ENCODE measurements at places on chromosomes 5 and 9.
A peak's percentile ranks its signal among the peaks of the same experiment; 100 is the strongest.

- DNase-seq, result peak; percentile 11
These were observed 73.8 kb downstream of the LHFPL2 start for GRCh38 chr5:78574731-78575161.

GRCh38 chr5:78835176-78835575 is 149.9 kb downstream of the ARSB start:
- no peak for DNase-seq

DNA sequence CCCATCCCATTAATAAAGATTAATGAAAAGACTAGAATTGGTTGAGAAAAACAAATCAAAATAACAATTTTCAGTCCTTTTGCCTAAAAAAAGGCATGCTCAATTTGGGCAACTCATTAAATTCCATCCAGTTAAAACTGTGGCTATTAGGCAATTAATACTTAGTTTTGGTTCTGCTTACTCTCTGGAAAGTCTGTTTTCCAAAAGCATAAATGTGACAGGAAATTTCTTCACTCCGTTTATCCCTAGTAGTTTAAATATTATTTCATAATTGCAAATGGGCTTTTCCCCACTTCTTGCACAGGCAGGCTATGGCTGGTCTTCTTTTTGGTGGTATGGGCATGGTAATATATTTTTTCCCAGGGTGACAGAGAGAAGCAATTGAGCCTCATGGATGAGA is 373.3 kb upstream of the KLF4 start:
- no peak for DNase-seq

GRCh38 chr9:108568093-108568492 is 287.7 kb downstream of the ACTL7B start:
- no peak for DNase-seq

DNA sequence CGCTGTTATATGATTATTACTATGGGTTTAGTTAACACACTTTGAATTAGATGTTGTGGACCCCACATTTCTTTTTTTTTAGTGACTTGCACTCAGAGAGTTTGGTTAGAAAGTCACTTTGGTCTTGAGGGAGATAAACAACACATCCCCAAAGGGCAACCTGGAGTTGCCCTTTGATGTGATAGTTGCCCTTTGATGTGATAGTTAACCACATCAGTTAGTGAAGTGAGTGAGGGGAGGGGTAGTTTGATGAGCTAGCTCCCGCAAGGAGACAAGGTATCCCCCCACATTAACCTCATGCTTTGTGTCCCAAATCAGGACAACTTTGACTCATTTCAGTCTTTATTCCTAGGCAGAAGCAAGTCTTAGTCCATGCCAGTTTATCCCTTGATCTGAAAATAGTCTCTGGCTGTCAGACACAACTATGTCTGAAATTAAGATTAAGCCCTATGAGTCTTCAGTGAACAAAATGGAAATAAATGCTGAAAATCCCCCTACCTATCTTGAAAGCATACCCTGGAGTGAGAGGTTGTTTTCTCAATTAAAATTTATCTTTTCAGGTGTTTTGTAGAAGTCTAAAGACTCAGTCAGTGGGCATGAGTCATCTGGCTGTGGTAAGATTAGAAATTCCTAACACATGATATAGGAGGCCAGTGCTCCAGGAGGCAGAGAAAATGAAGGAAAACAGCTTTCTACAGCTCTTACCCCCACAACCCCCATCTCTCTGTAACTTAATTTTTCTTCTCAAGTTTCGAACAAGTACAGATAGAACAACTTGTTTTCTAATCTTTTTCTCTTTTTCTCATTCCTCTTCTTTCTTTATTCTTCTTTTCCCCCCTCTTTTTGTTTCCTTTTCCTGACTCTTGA is 208.9 kb upstream of the DMRTA1 start:
- peak; percentile 94 for DNase-seq

DNA sequence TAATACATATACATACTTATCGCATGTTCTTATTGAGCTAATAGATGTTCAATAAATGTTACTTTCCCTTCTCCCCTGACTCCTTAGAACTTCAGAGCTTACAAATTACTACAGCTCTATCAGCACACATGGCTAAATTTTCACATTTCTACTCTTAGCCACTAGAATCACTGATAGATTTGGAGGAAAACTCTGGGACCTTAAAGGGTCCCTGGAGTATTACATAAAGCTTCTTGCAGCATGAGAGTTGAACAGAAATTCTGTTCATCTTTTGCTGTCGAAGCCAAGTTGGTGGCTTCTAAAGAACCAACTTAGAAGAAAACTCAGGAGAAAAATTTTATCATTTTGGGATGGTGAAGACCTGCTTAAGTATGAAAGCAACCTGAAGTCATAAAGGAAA is 15.5 kb downstream of the B4GALT1 start:
- DNase-seq, result no peak

DNA sequence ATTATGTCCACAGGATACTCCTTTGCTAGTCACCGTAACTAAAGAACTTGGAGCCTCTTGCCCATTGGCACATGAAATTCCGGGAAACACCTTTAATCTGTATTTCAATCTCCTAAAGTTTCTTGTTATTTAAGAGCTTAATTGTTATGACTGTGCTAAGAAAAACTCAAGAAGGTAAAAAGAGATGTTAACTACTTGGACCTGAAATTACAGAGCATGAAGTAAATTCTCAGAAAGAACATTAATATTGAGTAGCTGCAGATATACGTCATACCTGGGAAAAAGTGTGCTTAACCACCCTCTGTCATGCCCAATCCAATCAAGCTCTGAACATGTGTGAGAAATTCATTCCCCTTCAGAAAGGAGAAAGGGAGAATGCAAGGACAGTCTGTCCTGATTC is 394.9 kb upstream of the PTGER4 start:
- DNase-seq, result no peak

DNA sequence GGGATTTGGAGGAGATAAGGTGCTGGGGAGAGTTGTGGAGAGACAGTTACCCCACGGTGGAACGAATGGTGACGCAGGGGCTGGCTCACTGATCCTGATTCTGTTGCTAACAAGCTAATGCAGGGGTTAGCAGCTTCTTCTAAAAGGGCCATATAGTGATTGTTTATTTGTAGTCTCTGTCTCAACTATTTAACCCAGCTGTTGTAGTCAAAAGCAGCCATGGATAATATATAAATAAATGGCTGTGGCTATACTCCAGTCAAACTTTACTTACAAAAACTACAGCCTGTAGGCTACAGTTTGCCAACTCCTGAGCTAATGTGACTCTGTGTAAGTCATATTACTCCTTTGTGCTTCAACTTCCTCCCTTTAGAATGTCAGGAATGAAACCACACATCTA is 21.8 kb downstream of the STOM start:
- no peak for DNase-seq

DNA sequence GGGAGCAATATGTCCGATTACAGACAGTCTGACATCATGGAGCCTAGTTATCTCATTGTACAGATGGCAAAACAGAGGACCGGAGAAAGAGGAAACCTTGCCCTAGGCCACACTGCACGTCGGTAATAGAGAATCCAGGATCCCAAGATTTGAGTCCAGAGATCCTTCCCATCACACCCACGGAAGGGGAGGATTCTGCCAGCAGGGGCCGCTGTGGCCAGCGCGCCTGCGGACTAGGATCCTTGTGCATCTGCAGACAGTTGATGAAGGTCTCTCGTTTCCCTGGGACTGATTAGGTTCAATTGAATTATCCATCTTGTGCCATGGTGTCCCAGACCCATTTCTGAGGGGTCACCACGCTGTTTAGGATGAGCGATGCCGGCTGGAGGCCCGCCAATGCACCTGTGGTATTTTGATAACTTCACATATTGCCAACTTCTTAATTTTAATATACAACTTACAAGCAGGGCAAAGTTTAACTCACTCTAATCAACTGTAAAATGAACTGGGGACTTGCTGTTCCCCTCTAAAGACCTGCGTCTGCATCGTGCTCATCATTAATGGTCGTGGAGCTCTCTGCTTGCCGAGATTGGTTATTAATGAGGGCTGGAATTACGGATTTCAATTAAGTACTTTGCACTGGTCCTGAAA is 592.7 kb upstream of the BRINP1 start:
- DNase-seq, result peak; percentile 18

DNA sequence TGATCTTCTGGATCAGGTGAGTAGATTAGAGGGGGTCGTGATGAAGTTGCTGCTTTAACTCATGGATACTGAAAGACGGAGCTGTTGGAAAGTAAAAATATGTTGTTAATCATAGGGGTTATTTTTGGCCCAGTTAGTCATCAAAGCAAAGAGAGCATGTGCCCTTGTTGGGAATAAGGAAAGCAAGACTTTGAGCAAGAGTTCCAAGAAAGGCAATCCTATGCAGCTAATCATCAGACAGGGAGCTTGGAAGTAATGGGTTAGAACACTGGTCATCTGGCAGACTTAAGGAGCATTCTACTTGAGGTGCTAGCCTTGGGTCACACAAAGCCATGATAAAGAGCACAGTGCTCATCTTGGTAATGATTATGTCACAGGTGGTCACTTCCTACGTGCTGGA is 18.3 kb downstream of the ASPN start:
- peak; percentile 76 for DNase-seq

All from HT1080 (cell line).